ENCODE measurements at places on chromosomes 3 and 15.

DNA sequence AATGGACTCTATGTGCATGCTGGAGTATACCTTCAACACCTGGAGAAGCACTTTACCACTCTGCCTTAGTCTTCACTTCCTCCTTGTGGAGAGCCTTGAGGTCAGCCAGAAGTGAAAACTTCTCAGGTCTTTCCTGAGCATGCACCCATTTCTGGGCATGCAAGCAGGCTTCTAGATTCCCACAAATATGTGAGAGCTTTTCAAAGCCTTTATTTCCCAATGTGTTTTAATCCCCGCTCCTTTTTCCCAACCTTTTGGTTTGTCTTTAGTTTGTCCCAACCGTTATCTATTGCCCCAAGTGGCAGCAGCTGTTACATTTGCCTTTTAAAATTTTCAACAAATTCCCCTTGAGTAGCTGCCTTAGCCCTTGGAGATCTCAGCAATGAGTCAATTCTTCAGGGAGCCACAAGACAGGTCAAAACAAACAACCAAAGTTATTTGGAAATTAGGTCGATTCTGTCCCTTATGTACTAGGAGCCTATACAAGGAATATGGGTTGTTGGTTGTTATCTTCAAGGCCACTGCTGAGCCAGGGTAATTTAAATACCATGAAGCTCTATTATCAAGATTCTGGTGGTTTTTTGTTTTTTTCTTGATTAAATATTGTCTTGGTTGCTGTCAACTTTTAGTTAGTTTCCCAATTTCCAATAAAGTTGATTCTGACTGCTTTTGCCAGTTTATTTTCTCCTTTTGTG is 44.4 kb downstream of the LSM3 start:
- no peak for DNase-seq

DNA sequence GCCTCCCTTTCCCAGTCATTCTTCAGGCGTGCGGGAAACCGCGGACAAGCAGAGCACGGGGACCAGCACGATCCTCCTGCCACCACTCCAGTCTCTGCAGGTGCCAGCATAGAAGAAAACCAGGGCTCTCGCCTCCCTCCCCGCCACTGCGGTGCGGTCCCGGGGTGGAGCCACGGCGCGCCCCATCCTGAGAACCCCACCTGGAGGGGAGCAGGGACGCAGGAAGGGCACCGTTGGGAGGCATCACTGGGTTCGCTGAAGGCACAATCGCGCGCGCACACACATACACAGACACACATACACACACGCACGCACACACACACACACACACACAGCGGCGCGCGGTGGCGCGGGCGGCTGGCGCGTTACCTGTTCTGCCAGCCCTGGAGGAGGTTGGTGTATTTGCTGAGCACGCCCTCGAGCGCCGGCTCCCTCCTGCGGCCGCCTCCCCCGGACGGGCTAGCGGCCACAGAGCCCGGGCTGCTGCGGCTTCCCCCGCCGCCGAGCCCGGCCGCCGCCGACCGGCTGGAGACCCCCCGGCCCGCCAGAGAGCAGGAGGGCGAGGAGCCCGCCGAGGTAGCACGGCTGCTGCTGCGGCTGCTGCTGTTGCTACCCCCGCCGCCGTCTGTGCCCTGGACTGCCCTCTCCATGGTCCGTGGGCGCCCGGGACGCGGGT is 394 bp downstream of the OSBPL10 start:
- peak; percentile 76 for DNase-seq

DNA sequence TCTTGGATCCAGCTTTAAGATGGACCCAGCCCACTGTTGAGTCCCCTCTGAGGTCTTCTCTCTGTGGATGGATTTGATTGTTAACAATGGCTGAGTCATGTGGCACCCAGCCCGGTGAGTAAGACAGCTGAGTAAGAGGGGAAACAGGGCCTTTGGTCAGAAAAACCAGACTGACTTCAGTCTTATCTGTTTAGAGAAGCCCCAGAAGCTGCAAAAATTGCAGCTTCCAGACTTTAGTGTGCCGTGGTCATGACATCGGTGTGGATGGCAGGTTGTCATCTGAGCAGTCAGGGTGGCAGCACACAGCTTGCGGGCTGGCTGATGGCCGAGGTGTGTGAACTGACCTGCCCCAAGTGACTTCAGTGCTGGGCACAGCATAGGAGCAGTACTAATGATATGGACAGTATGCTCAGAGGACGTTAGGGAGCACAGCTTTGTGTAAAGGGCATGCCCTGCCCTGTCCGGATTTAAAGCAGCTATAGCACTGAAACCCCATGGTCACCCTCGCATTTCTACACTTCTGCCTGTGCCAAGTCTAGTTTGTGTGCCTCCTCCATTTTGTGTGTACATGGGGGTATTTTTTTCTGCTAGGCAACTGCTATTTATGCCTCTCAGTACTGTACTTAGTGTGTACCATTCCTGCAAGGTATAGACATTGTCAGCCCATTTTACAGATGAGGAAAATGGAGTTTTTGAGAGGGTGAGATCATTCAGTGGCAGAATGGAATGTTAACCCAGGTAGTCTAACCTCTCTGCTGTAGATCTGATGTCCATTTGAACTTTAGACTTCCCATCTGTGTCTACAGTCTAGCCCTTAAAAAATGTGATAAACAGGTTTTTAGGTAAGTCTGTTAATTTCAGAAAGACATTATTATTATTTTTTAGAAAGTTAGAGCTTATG is 44.4 kb downstream of the FLNB start:
- peak; percentile 90 for DNase-seq

- DNase-seq, result peak; percentile 90
These were observed 24.4 kb upstream of the TXNRD3 start for GRCh38 chr3:126679318-126679751.

- DNase-seq, result no peak
These were observed 29.8 kb upstream of the FAM98B start for GRCh38 chr15:38424101-38424552.

DNA sequence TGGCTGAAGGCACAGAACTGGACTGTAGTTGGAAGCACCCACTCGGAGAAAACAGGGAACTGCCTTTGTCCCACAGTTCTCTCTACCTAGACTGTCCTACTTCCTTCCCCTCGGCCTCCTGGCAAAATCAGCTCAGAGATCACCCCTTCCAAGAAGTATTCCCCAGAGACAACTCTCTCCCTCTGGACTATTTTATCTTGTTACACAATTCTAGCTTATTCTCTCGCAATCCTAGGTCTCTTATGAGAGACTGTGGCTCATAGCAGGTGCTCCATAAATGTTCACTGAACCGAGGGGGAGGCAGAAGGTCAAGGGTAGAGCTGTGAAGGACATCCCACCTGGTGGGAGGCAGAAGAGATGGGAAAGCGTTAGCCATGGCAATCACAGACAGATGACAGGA is 10.6 kb downstream of the HEG1 start:
- DNase-seq, result no peak

GRCh38 chr3:65953881-65954733 is 84.6 kb downstream of the MAGI1 start:
- no peak for DNase-seq

- DNase-seq, result no peak
These were observed 276.1 kb upstream of the GOLGA6L4 start for GRCh38 chr15:83959477-83959876.

DNA sequence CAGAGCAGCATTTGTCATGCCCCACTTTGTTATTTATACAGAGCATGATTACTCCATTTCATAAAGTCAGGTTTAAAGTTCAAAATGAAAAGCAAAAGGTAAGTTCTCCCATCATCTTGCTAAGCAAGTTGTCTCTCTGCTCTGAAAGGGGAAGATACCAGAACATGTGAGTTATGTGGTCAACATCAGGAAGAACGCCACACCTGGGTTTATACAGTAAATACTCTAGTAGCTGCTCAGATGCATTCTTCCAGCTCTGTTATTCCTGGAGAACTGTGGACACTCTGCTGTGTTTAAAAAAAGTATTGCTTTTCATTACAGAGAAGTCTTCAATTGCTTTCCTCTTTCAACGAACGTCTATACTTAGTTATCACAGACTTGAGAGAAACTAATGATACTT is 145.7 kb downstream of the PLCL2 start:
- DNase-seq, result no peak

- DNase-seq, result no peak
These were observed 26.0 kb downstream of the HHLA2 start for GRCh38 chr3:108322352-108322751.

- no peak for DNase-seq
These were observed 530.2 kb downstream of the NR2F2 start for GRCh38 chr15:96860741-96861140.

- no peak for DNase-seq
These were observed 80.5 kb downstream of the CRTC3 start for GRCh38 chr15:90610190-90610589.

- DNase-seq, result no peak
These were observed 284 bp upstream of the TSC22D2 start for GRCh38 chr3:150407808-150408220.

DNA sequence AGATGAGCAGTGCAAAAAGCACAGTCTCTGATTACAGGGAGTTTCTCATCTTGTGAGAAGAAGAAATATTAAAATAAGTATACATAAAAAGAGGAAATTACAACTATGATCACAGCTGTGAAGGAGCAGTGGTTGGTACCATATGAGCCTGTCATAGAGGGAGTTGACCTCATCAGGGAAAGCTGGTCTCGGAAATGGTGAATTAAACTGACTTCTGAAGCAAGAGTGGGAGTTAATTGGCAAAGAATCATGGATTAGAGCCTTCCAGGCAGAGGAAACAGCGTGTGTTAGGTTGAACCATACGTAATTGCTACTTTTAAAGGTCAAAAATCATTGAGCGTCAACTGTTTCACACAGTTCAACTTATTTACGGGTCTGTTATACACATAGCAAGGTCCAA is 539.1 kb downstream of the EDEM1 start:
- DNase-seq, result no peak

DNA sequence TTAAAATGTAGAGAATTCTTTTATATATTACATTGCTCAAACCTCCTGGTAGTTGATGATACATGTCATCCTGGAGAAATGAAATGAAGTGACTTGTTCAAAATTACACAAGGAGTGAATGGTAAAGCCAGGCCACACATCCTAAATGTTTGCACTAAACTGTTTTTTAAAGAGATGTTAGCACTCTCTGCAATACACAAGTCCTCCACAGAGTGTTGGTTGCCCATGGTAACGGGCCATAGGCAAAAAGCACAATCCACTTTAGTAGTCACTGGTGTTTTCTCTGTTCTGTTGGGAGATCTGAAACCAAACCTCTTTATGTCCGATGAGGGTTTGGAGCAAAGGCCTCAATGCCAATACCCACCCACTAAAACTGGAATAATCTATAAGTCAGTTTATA is 907.4 kb downstream of the NTRK3 start:
- DNase-seq, result no peak

DNA sequence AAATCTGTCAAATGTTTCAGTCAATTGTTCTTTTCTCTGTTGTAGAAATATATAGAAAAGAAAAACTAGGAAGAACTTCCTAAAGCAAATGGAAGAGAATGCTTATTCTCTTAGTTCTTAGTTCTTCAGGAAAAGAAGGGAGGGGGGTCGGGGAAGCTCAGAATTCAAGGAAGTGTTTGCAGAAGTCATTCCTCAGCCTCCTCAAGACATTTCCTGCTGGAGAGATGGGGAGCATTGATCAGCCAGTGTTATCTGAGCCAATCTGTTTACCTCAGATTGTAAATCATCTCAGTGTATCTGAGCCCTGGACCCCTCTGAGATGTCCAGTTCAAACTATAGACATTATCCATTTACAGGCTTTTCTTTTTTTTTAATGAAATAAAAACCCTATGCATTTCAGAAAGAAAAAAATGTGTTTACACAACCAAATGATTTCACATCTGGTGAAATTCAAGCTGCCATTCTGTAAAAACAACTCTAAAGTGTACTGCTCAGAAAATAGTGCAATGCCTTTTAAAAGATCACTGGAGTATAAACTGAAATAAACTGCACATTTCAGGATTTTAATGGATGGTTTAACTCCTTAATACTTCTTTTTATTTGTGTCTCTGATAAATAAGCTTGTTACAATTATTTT is 460.7 kb downstream of the ROBO1 start:
- DNase-seq, result no peak

GRCh38 chr15:96544162-96544756 is 213.8 kb downstream of the NR2F2 start:
- no peak for DNase-seq

GRCh38 chr3:10915376-10915775 is 77.2 kb upstream of the SLC6A1 start:
- DNase-seq, result no peak

- peak; percentile 50 for DNase-seq
These were observed 37.7 kb downstream of the MUC4 start for GRCh38 chr3:195773956-195774537.

DNA sequence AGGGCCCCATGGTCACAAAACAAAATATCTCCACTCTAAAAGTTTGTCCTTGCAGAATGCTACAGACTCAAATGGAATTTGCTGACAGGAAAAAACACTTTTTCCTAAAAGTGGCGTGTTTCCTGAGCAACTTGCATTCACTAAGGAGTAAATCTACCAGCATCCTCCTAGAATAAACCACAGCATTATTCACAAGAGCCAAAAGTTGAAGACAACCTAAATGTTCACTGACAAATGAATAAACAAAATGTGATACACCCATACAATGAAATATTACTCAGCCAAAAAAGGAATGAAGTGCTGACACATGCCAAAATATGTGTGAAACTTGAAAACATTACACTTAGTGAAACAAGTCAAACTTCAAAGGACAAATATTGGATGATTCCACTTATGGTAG is 28.9 kb downstream of the ITGB5 start:
- DNase-seq, result no peak

DNA sequence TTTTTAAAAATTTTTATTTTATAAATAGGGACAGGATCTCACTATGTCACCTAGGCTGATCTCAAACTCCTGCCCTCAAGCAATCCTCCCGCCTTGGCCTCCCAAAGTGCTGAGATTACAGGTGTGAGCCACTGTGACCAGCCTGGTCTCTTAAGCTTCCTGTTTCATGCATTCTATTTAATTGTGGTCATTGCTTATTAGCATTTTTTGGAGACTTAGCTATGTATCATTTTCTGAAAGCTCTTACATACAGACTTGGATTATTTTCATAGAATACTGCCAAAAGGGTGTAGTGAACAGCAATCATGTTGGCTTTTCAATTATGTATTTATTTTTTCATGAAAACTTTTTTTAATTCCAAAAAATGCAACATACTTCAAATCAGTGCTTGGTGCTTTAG is 51.5 kb upstream of the DCUN1D1 start:
- DNase-seq, result no peak

DNA sequence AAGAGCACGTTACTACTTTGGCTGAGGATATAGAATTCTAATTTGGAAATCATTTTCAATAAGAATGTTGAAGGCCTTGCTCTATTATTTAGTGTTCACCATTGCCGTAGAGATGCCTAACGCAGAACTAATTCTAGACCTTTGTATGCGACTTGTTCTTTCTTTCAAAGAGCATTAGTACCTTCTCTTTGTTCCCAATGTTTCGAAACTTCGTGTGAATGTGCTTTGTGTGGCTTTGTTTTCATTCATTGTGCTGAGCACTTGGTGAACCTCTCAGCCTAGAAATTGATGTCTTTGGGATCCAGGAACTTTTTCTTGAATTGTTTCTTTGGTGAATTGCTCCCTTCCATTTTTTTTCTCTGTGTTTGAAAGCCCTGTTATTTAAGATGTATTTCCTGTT is 19.8 kb upstream of the PCSK6 start:
- DNase-seq, result no peak
